ENCODE measurements at places on chromosomes 4 and X. TPM values are rescaled to one million over a fixed set of nuclear protein-coding genes. Genes with fewer than 3 reads are reported as not detected.

Gene SPANXA1
- total RNA-seq, result not detected

Gene ART3
- 5.4 TPM for total RNA-seq

GRCh38 chr4:15683143-15683495 lies 1.5 kb downstream of the FAM200B start:
- DNase-seq, result no peak

GRCh38 chr4:55030589-55030988 lies 94.8 kb downstream of the KDR start:
- no peak for DNase-seq

GRCh38 chr4:182235021-182235795 lies 8.0 kb upstream of the TENM3 start:
- no peak for DNase-seq

- no peak for DNase-seq
Observed at GRCh38 chrX:96424007-96424406, 260.6 kb upstream of the DIAPH2 start.

GRCh38 chr4:186775902-186776301 lies 52.2 kb upstream of the FAT1 start:
- no peak for DNase-seq

DNA sequence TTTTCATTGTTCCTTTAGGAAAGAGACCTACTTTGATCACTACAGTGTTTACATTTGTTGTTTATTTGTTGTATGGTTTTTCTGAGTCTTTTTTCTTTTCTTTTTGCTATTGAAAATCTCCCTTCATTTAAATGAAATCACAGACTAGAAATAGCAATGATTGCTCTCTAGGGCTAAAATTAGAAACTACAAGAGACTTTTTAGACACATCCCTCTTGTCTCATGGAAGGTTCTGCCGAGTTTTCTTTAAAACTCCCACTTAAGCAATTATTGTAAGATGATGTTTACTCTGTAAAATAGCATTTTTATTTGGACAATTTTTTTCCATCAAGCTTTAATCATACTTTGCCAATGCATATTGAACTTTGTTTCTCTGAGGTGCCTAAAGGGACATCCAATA lies 136.6 kb downstream of the PALLD start:
- no peak for DNase-seq

Gene DMRTC1
- total RNA-seq, result 0.55 TPM

GRCh38 chr4:112931001-112931400 lies 118.5 kb upstream of the ANK2 start:
- DNase-seq, result no peak

DNA sequence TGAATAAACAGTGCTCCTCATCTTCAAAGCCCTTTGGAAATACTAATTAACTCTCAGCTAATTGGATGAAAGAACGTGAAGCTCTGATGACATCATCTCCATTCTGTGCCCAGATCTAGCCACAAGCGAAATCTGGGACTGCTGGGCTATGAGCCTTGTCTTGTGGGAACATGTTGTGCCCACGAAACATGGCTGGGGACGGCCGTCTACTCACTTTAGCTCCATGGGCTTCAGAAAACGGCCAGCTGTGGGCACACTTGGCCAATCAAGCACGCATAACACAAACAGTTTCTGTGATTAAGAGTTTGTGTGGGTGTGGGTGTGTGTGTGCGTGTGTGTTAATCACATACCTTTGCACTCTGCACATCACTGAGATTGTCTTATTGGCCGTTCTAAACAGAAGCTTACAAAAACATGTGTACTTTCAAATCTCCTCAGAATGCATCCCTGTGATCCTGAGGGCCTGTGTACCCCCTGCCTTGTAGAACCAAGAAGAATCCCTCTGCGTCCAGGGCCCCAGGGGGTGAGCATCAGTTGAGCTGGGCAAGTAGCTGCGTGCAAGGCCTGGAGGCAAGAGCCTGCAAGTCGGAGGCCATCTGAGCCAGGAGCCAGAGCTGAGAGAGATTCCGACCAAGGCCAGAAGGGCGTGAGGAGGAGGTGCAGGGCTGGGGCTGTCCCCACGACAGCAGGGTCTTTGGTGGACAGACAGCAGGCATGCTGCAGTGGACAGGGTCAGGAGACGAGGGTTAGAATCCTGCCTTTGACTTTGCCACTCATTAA lies 18.7 kb upstream of the ZNF185 start:
- DNase-seq, result no peak

- DNase-seq, result no peak
Observed at GRCh38 chrX:103781706-103782105, 5.1 kb downstream of the PLP1 start.

Gene HPGD
- 0.51 TPM for total RNA-seq

DNA sequence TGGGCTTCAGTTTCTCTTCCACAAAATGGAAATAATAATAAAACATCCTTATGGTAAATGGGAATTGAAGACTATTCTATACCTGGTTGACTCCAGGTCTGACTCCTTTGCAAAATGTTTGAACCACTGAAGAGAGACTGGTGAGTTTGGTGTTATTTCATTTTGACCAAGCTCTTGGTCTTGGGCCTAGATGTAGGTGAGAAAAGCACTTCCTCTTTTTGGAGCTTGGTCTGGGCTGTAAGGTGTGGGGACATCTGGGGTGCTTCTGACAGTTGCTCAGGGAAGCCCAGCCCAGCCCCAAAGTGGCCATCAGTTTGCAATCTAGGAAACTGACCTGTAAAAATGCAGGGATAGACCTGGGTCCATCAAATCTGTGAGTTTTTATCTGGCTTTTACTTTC lies 26.8 kb upstream of the SOD3 start:
- no peak for DNase-seq

GRCh38 chr4:38734446-38734845 lies 48.3 kb downstream of the TLR10 start:
- no peak for DNase-seq

GRCh38 chr4:132642016-132642817 lies 506.9 kb upstream of the PCDH10 start:
- DNase-seq, result no peak

Gene CLGN
- 1.6 TPM for total RNA-seq

GRCh38 chr4:175823015-175823742 lies 11.1 kb upstream of the GPM6A start:
- DNase-seq, result no peak

Gene AVPR2
- 0.25 TPM for total RNA-seq

DNA sequence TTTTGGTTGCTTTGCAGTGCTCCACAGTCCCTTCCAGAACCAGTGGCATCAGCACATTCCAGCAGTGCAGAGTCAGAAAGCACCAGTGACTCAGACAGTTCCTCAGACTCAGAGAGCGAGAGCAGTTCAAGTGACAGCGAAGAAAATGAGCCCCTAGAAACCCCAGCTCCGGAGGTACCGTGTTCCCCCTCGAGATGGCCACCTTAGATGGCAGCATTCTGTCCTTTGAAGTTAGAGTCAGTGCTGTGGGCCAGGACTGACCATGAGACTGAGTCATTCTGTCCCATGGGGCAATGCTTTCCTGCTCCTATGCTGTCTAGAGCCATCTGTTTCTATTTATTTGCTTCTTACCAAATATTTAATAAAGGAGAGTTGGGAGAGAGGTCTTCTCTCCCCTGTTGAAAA lies 112.3 kb downstream of the KLHL8 start:
- DNase-seq, result no peak
